Activated CD8-positive, alpha-beta memory T cell treated with anti-CD3 and anti-CD28 coated beads, Interleukin-2, amount 50 U/mL, for 4 hours (primary cell): ENCODE measurements at places on chromosomes 4 and X.

DNA sequence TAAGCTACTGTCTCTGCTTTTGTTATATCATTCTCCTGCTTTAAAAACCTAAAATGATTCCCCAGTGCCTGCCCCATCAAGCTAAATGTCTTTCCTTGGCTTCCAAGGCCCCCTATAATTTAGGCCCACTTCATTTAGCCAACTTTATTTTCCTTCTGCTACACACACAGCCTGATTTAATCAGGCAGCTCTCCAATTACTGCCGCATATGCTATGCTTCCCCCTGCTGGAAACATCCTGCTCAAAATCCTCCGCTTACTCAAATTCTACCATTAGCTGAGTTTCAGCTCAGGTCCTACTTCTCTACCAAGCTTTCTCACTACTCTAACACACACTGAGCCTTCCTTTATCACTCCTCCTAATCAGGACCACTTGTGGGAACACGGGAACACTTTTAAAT lies 17.0 kb downstream of the LAMP2 start:
- DNase-seq, result no peak

- DNase-seq, result no peak
Observed at GRCh38 chr4:71732706-71733105, 51.2 kb downstream of the GC start.

- no peak for DNase-seq
Observed at GRCh38 chr4:41430792-41431191, 107.2 kb upstream of the LIMCH1 start.

- no peak for DNase-seq
Observed at GRCh38 chr4:15891312-15891711, 47.2 kb downstream of the FGFBP1 start.
